ENCODE measurements at places on chromosomes 7 and 10.

GRCh38 chr10:8913720-8914119 is 859.2 kb downstream of the GATA3 start:
- DNase-seq = no peak

GRCh38 chr7:123824754-123825067 is 20.3 kb upstream of the HYAL4 start:
- DNase-seq = no peak

- no peak for DNase-seq
Observed at GRCh38 chr10:97010695-97011206, 175.0 kb downstream of the SLIT1 start.

DNA sequence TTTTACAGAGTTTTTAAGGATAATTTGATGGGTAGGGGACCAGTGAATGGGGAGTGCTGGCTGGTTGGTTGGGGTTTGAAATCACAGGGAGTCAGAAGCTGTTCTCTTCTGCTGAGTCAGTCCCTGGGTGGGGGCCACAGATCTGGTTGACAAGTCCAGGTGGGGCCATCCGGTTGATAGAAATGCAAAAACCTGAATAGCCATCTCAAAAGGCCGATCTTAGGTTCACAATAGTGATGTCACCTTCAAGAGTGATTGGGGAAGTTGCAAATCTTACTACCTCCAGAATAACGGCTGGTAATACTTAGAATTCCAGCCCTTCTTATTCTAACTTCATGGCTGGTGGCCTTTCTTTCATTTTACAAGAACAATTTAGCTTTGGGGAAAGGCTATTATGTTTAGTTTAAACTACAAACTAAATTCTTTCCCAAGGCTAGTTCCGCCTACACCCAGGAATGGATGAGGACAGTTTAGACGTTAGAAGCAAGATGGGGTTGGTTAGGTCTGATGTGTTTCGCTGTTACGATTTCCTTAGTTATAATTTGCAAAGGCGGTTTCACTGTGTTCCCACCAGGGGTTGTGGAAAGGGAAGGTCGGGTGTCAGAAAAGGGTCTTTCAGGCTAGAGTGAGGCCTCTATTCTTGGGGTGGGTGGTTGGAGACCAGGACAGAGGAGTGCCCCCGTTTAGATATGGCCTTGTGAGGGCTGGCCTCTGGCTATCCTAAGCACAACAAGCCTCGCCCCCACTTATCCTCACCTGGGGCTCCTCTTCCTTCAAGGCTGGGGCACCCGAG is 27.4 kb downstream of the IFT22 start:
- DNase-seq = no peak

GRCh38 chr10:19302117-19302516 is 253.5 kb downstream of the MALRD1 start:
- no peak for DNase-seq

- no peak for DNase-seq
Observed at GRCh38 chr7:138735399-138735798, 34.2 kb upstream of the SVOPL start.

- DNase-seq = peak; percentile 26
Observed at GRCh38 chr7:55155351-55156117, 136.7 kb downstream of the EGFR start.

DNA sequence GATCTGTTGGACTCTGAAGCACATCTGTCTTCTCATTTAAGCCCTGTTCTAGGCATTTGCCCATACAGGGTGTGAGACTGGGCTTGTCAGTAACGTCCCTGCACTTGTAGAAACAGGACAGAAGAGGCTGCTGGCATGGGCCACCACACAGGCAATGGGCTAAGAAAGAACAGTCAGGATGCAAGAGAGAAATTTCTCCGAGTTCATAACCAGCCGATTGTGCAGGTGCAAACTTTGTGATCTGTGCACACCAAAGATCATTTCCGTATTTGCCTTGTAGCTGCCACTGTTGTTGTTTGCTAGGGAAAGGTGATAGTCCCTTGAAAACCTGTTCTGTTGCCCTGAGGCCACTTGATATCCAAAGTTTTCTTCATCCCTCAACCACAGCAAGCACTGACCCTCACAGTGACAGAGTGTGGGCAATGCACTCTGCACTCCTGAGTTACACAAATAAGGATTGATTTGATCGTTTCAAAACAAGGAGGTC is 20.3 kb downstream of the KLF6 start:
- no peak for DNase-seq

DNA sequence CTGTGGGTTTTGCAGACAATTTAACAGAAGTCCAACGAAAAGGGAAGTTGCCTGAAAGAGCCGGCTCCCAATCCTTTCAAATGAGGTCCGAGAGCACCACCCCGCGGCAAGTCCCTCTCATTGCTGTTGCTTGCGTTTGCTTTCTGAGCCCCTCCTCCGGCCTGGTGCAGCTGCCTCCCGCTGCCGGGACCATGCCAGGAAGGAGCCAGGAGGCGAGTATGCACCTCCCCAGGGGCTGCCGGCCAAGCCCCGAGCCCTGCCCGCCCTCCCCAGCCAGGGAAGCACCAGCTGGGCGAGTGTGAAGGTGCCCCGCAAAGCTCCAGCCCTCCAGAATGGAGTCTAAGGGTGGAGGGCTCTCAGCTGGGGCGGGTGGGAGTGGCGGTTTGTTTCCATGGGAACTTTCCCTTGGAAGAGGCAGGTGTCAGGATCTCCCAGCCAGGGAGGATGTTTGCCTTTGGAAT is 25.8 kb upstream of the PPP2R2D start:
- DNase-seq = peak; percentile 41

GRCh38 chr10:34104829-34105572 is 710.1 kb downstream of the PARD3 start:
- no peak for DNase-seq

GRCh38 chr7:118158766-118159165 is 25.2 kb upstream of the LSM8 start:
- DNase-seq = no peak

DNA sequence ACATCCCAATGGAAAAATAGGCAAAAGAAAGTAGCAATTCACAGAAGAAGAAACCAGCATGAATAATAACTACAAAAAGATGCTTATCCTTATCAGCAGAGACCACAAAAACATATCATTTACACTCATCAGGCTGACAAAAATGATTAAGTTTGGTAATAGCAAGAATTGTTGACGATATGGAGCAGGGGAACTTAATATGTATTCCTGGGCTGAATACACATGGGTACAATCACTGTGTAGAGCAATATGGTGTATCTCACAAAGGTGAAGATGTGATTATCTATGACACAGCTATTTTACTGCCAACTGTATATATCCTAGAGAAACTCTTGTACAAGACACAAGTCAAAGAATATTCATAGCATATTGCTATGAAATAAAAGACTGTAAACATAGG is 141.8 kb upstream of the NOBOX start:
- DNase-seq = no peak

DNA sequence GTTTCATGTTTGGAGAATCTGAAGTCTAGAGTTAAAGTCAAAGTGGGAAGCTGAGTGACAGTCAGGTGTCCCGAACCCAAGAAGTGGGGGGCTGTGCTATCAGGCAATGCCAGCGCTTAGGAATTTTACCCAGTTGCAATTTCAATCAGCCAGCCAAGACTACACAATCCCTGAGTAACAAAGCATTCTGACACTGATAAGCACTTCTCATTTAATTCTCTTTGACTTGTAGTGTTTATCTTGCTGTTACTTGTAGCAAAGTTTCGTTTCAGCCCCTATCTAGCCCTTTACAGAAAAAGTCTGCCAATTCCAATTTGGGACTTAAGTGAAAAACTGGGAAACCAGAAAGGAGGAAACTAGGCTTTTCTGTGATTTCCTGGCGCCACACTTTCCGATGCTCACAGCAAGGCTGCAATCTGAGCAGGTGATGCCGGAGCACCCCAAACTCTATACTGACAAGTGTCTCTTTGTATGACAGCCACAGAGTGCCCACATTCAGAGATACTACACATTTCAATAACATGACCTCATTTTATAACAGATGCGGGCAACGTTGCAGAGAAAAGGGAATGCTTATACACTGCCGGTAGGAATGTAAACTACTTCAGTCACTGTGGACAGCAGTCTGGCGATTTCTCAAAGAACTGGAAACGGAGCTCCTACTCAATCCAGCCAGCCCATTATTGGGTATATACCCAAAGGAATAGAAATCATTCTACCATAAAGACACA is 61.0 kb downstream of the ITIH5 start:
- no peak for DNase-seq

GRCh38 chr10:37813763-37814162 is 43.6 kb downstream of the ZNF248 start:
- DNase-seq = no peak

DNA sequence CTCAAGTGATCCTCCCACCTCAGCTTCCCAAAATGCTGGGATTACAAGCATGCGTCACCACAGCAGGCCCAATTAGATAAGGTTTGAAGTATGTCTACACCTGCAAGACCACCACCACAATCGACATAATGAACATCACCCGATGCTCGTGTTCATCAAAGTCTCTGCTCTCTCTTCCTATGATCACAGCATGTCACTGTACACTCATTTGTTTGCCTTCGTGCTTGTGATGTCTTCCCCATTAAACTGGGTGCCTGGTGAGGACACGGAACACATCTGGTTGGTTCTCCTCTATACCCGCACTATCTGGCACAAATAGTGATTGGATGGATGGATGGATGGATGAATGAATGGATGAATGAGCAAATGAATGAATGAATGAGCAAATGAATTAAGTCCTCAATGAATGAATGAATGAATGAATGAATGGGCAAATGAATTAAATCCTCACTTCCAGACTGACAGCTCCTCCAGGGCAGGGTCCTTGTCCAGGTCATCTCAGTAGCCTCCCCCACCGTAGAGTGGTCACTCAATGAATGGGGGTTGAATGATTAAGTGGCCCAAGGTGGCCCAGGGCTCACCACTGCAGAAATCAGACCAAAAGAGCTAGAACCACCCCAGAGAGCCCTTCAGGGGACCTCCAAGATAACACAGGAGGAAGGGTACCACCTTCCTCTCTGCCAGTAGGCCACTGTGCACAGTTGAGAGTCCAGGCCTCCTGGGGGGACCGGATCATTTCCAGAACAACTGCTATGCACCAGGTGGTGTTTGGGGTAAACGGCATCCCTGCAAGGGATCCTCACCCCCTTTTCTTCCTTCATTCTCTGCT is 101.9 kb upstream of the TNRC18 start:
- DNase-seq = no peak

- DNase-seq = no peak
Observed at GRCh38 chr7:155808549-155809331, 3.5 kb downstream of the SHH start.

GRCh38 chr7:152937282-152937681 is 177.7 kb downstream of the ACTR3B start:
- DNase-seq = no peak

GRCh38 chr10:43361547-43362190 is 9.8 kb upstream of the FXYD4 start:
- DNase-seq = no peak
